ENCODE measurements at places on chromosomes 3 and 15.
A peak's percentile ranks its signal among the peaks of the same experiment; 100 is the strongest.

DNA sequence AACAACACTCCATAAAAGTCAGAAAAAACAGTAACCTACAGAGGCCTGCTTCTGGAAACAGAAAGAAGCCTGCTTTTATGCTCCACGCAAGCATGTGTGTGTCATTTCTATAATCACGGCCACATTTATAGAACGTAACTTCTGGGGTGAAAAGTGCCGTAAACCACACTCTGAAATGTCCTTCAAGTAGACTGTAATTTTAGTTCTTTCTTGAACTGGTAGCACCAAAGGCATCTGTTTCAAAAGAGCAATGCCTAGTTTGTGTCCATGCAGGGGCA, 19.5 kb upstream of the CMTM7 start:
- DNase-seq: no peak
- no peaks in the 10 kb centered on the region for H3K27me3 ChIP-seq
- H3K36me3 ChIP-seq: no peaks in the 10 kb centered on the region

GRCh38 chr15:85289677-85290365, 90.6 kb upstream of the AKAP13 start:
- H3K27ac ChIP-seq: no peak overlapping the region
- DNase-seq: no peak
- peaks cover 8% of the 10 kb centered on the region for H3K27me3 ChIP-seq
- no peak overlapping the region for H3K4me3 ChIP-seq
- no peaks in the 10 kb centered on the region for H3K36me3 ChIP-seq

- H3K27me3 ChIP-seq: peaks cover 11% of the 10 kb centered on the region
- peaks cover under 1% of the 10 kb centered on the region for H3K4me1 ChIP-seq
- H3K36me3 ChIP-seq: no peaks in the 10 kb centered on the region
- no peak for DNase-seq
- no peak overlapping the region for H3K27ac ChIP-seq
Observed at GRCh38 chr15:45320581-45321205, 57.7 kb downstream of the GATM start.

- H3K27ac ChIP-seq: no peak overlapping the region
- no peak overlapping the region for H3K4me3 ChIP-seq
- DNase-seq: no peak
- H3K36me3 ChIP-seq: no peaks in the 10 kb centered on the region
Observed at GRCh38 chr3:124962403-124962940, 27.9 kb upstream of the MUC13 start.

GRCh38 chr3:111035902-111036301, 35.7 kb upstream of the NECTIN3 start:
- no peak overlapping the region for H3K4me3 ChIP-seq
- H3K27me3 ChIP-seq: no peaks in the 10 kb centered on the region
- H3K27ac ChIP-seq: no peak overlapping the region
- H3K4me1 ChIP-seq: peaks cover 2% of the 10 kb centered on the region

DNA sequence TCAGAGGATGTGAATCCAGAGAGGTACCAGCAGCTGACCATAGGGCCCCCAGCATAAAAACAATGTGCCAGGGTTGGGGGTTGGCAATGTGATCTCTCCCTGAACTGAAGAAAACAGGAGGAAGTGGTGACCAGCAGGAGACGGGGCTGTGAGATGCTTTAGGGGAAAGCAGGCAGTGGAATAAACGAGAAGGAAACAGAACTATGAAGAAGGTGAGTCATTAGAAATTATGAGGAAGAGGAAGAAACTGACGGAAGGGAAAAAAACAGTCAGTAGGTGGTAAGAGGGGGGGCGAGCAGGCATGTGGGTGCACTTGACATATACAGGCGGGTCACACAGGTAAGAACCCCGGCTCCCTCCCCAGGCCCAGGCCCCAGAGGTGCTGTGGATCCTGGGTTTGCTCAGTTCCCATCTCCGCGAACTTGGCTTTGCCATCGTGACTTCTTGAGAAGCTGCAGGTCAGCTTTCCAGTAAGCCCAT, 42.2 kb upstream of the B3GNT5 start:
- peaks cover 4% of the 10 kb centered on the region for H3K4me1 ChIP-seq
- H3K36me3 ChIP-seq: peaks cover 12% of the 10 kb centered on the region
- H3K4me3 ChIP-seq: no peak overlapping the region
- no peak overlapping the region for H3K27ac ChIP-seq

GRCh38 chr3:84962415-84962814, 3.6 kb downstream of the CADM2 start:
- DNase-seq: no peak
- H3K4me3 ChIP-seq: peak overlapping the region; percentile 99
- H3K36me3 ChIP-seq: no peaks in the 10 kb centered on the region
- no peak overlapping the region for H3K27ac ChIP-seq

All from WTC11 (cell line).